Fibroblast of upper back skin (primary cell): ENCODE measurements at places on chromosomes 4 and X.
A peak's percentile ranks its signal among the peaks of the same experiment; 100 is the strongest.

DNA sequence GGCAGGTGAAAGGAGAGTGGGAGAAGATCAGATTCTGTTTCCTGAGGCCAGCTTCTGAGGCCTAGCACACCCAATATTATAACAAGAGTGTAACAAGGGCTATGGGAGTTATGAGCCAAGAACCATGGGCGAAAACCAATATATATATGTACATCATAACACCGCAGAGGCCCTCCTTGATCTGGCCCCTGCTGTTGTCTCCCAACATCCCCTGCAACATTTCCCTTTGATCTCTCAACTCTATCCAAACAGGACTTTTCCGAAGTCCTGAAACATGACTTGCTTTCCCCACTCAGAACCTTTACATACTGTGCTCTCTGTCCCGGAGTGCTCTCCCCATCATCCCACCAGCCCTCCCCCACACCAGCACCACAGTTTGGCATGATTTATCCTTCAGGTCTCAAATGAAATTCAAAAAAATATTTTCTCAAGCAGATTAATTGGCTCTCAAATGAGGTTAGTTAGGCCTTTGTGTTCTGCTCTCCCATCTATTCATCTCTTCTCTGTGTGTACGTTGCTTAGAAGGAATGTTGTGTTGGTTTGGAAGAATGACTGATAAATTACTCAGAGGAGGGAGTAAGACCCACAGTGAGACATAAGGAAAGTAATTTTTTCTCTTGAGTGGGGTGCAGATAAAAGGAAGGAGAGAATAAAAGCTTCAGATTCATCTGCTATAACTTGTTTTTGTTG is 58.1 kb upstream of the SMIM10 start:
- DNase-seq = peak; percentile 82

DNA sequence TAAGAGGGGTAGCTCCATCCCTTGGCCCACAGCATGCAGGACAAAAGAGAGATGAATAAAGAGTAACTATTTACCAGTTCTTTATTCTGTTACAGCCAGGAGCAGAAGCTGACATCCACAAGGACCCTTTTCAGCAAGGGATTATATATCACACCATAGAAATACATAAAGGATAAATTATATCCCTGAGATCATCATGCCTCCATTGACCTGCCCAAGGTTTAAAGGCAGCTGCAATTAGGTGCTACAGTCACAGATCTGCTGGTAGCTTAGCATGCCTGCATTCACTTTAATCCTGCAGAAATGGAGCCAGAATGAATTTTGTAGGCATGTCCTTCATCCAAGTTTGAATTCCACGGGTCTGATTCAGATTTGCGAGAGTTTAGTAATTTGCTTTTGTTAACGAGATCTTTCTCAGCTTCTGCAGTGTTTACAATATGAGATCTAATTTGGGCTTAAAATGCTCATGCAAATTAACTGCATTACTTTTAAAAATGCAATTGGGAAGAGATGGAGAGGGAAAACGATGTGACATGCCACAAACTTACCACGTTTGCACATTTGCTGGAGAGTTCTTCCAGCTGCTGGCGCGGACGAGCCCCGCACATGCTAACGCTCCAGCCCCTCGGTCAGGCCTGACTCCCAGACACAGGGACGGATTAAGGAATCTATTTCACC is 327.0 kb upstream of the NOCT start:
- no peak for DNase-seq

DNA sequence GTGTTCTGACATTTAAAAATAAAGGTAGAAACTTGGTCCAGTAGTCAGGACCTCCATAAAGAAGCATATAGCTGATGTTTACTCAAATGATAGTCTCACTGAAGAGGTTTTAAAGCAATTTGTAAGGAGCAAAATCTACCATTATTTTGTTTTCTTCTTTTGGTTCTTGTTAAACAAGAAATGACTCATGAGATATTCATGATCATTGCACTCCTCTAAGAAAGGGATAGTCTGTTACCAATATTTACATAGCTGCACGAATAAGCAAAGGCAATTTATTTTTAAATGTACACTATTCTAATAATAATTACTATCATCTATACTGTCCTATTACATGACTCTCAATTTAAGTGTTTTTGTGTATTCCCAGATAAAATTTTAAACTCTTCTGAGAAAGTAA is 397.9 kb downstream of the FAM47B start:
- no peak for DNase-seq

GRCh38 chr4:121061215-121061614 is 11.1 kb downstream of the NDNF start:
- no peak for DNase-seq

GRCh38 chrX:140099221-140099620 is 133.9 kb upstream of the CXorf66 start:
- DNase-seq = no peak
